Activated T-cell treated with anti-CD3 and anti-CD28 coated beads for 24 hours (primary cell): ENCODE measurements at places on chromosomes 16 and 17.

- DNase-seq, result no peak
These were observed 53.3 kb downstream of the HIC1 start for GRCh38 chr17:2108170-2108569.

DNA sequence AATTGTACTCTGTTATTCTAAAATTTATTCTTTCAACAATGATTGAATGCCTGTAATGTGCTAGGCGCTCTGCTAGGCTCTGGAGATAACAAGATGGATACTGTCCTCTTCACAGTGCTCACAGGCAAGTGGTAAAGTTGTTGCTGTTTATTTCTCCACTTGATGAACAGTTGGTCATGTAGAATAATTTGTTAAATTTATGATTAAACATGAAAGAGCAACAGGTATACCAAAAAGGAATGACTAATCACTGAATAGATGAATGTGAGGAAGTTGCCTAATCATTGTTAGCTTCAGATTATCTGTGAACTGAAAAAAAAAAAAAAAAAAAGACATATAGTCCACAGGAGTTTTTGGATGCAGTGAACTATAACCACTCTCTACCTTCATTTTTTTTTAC lies 62.3 kb downstream of the NFATC3 start:
- no peak for DNase-seq

DNA sequence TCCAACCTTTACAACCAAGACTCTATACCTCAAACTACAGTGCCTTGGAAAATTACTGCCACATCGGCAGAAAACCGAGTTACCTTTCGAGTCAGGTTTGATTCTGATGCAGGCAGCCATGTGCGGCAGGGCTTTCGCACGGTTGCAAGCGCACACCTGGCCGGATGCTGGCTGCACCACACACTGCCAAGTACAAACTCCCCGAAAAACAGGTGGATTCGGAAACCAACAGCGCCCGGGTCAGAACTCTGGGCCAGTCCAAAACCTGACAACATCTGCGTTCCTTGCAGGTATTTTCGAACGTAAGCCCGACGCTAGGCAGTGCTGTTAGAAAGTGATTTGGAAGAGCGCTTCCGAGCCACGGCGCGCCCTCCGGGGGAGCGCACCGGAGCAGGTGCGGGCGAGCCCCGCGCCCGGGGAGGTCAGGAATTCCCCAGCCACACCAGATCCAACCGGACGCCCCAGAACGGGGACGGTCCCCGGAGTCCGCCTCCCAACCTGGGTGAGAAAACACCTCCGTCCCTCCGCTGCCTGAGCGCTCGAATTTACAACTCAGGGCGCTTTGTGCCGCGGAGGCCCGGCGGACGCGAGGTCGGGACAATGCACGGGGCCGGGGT lies 1.2 kb downstream of the USP7 start:
- DNase-seq, result peak; percentile 26

DNA sequence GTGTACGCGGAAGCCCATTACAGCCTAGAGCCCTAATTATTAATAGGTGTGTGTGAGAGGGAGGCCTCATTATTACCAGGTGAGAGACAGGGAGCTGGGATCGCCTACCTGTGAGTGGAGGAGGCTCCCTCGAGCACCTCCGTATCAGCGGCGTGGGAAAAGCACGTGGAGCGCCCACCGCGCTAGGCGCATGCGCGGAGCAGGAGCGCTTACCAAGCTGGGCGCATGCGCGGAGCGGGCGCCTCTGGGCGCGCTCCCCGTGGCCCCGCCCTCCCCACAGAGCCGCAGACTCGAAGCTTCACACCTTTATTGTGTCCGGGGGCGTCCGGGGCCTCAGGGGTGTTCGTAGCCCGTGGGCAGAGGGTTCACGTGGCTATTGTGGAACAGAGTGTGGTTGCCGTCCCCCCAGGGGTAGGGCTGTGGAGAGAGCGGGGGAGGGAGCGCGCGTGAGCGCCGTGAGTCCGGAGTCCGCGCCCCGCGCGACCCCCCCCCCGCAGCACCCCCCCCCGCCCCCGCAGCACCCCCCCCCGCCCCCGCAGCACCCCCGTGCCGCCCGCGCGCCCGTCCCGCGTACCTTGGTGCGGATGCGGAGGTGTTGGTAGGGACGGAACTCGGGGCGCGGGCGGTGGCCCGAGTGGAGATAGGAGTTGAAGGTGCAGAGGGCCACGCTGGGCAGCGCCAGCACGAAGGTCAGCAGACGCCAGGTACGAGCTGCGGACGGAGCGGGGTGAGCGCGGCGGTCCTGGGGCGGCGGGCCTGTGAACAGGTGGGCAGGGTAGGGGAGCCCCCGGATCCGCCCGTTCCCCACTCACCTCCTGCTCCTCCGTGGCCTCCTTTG lies 500 bp downstream of the COX6A2 start:
- peak; percentile 53 for DNase-seq

GRCh38 chr17:15943971-15944758 lies 765 bp upstream of the ADORA2B start:
- DNase-seq, result no peak

DNA sequence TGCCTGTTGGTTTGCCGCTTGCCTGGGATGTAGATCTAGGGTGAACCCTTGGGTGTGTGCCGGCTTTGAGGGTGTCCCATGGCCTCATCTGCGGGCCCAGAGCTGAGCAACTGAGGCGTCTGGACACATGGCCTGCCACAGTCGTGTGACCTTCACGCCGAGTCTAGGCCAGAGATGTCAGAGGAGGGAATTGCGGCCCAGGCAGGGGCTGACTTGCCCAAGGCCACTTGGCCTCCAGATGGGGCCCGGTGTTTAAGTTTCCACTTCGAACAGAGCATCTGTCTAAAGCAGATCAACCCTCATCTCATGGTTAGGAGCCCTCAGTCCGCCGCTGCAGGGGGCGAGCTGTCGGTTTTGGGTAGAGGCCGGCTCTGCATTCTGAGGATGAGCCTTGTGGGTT lies 28.0 kb upstream of the FOXK2 start:
- DNase-seq, result no peak

GRCh38 chr17:38898812-38899348 lies 26.5 kb upstream of the LASP1NB start:
- DNase-seq, result peak; percentile 83

- no peak for DNase-seq
These were observed 33.5 kb downstream of the TMEM186 start for GRCh38 chr16:8763899-8764298.

- no peak for DNase-seq
These were observed 17.9 kb upstream of the BEAN1 start for GRCh38 chr16:66409156-66409555.

GRCh38 chr17:70091696-70092095 lies 16.7 kb downstream of the KCNJ16 start:
- DNase-seq, result no peak

DNA sequence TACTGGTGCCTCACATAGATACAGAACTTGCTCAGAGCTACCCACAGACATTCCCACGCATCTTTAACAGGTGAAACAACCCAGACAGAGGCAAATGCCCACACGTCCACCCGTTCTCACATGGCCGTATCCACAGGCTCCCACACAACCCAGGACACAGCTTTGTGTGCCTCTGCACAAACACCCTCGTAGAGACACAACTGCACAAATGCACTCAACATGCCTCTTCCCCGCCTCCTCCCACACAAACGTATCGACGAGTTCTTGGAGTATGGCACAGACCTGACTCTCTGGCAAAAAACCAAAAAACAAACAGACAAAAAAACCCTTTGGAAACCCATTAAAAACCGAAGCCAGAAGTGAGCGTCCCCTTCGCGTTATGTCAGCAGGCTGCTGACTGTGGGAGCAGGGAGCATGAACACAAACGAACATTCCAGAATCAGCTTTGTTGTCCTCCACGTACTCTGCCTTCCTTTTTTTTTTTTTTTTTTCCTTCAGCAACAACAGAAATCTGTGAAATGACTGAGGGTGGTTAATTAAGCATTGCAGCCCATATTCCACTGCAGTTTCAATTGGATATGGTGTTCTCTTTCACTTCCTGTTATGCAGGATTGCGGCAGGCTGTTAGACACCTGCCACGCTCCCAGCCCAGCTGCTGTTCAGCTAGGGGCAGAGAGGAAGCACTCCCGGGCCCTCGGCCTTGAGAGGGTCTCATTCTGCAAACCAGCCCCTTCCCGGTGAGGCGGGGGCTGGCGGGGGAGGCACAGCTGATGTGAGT lies 313.7 kb downstream of the MAF start:
- no peak for DNase-seq

DNA sequence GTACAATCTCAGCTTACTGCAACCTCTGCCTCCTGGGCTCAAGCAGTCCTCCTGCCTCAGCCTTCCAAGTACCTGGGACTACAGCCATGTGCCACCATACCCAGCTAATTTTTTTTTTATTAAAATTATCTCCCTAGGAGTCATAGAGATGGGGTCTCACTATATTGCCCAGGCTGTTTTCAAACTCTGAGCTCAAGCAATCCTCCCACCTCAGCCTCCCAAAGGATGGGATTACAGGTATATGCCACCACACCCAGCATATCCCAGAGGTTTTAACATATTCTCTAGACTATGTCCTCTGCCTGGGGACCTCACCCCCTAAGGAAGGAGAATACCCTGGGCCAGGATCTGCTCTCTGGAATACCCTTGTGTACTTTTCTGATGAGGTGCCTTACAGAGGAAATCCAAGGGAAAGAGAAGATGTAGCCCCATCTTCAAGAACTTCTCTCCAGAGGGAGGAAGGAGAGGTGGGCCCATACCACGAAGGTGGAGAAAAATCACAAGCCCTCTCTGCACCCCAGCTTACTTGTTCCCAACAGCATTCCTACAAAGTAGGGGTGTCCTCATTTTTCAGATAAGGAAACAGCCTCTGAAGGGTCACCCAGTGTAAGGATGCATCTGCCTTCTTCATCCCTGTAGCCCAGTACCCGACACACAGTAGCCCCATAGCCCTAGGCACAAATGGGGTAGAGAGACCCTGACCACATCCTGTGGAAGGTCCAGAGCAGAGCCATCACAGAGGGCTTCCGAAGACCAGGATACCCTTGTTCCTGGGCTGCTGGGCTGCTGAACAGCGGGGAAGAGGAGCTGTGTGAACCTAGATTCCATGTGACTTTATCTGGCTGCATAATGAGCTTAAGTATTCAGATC lies 151.6 kb downstream of the SOCS1 start:
- no peak for DNase-seq

DNA sequence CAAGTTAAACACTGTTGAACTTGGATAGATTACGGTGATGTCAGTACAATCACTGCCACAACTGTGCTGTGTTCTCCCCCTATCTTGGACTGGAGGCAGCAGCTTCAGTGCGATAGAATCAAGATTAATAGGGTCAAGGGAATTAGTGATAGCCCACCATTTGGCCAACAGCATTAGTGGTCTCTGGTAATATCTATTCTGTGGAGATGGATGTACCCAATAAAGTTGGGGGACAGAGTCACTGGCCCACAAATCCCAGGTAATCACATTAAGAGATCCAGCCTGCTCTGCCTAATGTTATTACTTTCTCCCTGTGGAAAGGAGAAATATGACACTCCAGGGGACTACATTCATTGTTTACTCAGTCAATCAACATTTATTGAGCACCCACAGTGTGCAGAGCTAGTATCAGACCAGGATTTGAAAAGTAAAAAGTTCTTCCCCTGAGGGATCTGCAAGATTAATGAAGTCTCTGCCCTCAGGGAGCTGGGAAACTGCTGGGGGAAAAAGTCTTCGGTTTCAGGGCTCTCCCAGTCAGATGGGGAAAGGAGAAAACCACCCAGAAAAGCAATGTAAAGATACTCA lies 23.6 kb upstream of the ATP5MC1 start:
- DNase-seq, result no peak

- no peak for DNase-seq
These were observed 260.5 kb downstream of the CBLN1 start for GRCh38 chr16:49021136-49021535.

DNA sequence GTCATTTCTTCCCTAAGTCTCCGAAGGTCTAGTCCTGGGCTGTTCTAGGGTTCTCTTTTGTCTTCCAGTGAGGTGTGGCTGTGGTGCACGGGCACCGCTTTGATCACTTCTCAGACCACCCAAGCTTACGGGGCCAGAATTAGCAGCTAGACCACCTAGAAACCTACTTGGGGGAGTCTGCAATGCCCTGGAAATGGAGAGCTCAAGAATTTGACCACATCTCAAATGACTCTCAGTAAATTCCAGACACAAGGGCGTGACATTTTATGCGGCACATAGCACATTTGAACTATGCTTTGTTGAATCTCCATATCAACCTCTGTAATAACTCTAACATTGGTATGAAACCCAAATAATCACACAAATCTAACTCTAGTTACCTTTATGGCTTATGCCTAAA lies 24.9 kb downstream of the TRIM16 start:
- DNase-seq, result no peak

DNA sequence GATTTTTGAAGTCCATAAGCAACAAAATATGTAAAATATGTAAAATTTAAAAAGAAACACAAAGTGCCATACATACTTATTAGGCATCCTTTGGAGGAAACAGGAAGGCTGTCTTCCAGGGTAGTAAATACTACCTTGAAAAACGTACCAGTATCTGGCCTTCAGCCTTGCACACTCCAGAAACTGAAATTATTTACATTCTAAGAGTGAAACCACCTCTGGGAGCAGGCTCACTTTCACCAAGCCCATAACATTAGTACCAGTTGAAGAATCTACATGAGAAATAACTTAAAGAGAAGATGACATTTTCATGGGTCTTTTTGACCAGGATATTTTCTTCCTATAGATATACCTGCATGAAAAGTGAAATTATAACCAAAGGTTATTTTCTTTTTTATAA lies 6.4 kb downstream of the KRTAP9-1 start:
- no peak for DNase-seq

GRCh38 chr16:15648135-15648730 lies 1.8 kb upstream of the NDE1 start:
- DNase-seq, result no peak

DNA sequence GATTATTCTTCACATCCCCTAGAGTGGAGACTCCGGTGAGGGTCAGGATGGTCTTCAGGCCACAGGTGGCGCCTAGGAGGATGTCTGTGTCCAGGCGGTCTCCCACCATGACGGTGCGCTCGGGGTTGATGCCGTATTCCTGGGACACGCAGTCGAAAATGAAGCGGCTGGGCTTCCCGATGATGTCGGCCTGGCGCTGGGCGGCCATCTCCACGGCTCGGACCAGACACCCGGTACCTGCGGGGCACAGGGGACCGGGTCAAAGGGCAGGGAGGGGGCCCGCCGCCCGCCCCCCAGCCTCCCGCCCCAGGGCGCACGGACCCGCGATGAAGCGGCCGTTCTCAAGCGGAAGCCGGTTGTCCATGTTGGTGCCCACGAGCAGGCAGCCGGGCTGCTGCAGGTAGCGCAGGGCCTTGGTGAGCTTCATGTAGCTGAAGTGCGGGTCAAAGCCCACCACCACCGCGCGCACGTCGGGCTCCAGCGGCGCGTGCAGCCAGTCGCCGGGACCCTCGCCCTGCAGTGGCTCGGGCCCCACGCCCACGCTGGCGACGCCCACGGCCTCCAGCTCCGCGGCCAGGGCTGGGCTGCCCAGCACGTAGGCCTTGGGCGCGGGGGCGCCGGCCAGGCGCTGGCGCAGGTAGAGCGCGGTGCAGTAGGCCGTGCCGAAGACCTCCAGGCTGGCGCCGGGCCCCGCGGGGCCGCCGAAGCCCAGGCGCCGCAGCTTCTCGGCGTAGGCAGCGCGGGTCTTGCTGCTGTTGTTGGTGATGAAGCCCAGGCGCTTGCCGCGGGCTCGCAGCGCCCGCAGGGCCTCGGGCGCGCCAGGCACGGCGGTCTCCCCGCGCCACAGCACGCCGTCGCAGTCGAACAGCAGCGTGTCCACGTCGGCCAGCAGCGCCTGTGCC lies 572 bp downstream of the PGP start:
- DNase-seq, result no peak
